ENCODE measurements at places on chromosomes 7 and 10.

GRCh38 chr10:58771863-58772262 is 259.2 kb downstream of the BICC1 start:
- DNase-seq = no peak

- no peak for DNase-seq
Observed at GRCh38 chr10:76504823-76505222, 1073.4 kb downstream of the LRMDA start.

DNA sequence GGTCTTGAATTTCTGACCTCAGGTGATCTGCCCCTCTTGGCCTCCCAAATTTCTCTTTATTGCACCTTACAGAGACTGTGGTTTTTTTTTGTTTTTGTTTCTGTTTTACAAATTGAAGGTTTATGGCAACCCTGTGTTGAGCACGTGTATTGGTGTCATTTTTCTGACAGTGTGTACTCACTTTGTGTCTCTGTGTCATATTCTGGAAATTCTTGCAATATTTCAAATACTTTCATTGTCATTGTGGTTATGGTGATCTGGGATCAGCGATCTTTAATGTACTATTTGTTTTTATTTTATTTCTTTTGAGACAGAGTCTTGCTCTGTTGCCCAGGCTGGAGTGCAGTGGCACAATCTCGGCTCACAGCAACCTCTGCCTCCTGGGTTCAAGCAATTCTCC is 89.8 kb downstream of the PRTFDC1 start:
- DNase-seq = no peak

DNA sequence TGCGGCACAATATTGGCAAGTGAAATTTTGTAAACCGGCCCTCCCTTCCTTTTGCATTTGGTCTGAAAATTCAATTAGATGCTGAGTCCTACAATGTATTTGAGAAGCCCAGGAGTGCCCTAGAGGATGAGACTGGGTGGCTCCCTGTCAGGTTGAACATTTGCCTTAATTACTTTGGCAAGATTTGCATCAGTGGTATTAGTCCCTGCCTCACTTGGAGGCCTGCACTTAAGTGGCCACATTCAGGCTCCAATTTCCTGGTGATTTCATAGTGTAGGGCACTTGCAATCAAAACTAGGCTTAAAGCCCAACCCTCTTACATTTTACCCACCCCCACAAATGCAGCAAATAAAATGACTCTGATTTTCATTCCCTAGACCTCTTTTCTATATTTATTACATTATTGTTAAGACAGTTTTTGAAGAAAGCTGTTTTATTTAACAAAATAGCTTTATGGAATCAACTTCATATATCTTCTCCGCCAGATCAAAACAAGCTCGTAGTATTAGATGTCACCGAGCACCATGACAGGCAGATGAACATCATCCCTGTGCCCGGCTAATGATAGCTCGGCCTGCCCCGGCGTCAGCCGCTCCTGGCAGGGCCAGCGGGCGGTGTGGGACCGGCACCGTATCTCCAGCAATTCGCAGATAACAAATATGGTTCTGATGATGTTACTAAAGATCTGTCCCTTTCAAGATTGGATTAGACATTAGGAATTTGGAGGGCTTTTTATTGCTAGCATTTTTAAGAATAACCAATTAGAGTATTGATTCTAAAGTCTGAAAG is 73.6 kb downstream of the EGFR start:
- DNase-seq = no peak

- no peak for DNase-seq
Observed at GRCh38 chr10:69957886-69958555, 94.6 kb upstream of the MACROH2A2 start.

GRCh38 chr7:13014011-13014410 is 326.6 kb downstream of the ARL4A start:
- no peak for DNase-seq

GRCh38 chr10:104441329-104442000 is 87.8 kb downstream of the CFAP58 start:
- no peak for DNase-seq

DNA sequence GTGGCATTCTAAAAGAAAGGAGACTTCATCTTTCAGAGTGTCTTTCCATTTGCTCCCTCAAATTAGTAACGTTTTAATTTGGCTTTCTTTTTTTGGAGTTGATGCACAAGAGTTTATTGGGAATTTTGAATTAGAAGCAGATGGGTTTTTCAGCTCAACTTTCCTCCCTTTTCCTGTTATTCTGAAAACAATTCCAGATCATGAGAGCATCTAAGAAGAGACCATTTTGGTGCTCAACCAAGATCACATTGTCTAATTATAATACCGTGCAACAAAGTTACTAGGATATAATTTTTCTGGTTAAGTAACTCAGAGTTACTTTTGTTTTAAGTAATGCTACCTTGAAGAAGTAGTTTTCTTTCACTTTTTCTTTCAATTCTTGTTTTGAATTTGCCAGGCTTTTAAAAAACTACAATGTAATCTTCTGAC is 396.6 kb upstream of the KLF6 start:
- no peak for DNase-seq

Data from NCI-H1105 (cell line).